Stimulated activated CD8-positive, alpha-beta memory T cell treated with anti-CD3 and anti-CD28 coated beads, Interleukin-2, amount 100 ng/mL, for 1 hour (primary cell): ENCODE measurements at places on chromosomes 4 and X.
A peak's percentile ranks its signal among the peaks of the same experiment; 100 is the strongest.

GRCh38 chr4:181078196-181078595 lies 1165.0 kb upstream of the TENM3 start:
- DNase-seq: no peak

DNA sequence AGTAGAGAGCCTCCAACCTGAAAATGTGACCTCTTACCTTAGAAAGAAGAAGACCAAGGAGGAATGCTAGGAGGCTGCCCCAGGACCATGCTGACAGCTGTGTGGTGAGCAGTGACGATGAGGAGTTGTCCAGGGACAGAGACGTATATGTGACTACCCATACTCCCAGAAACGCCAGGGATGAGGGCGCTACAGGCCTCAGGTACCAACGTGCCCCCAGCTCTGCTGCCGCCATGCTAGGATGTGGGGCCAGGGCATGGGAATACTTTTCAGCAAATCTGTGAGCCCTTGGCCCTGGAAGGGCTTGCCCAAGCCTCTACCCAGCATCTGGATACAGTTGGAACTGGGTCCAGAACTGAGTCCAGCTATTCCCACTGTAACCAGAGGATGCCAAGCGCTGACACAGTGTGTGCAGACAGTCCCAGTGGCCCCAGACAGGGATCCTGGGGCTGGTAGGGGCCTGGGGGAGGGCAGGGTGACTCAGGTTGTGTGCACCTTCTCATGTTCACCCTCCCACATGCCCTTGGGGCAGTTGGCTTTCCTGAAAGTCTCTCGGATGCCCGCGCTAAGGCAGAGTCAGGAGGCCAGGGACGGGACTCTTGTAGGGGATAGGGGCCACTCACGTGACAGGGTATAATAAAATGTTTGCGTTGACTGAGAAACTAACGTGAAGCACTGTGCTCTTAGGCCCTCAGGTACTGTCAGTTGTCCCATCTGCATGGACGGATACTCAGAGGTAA lies 23.9 kb upstream of the FAM193A start:
- DNase-seq: no peak

DNA sequence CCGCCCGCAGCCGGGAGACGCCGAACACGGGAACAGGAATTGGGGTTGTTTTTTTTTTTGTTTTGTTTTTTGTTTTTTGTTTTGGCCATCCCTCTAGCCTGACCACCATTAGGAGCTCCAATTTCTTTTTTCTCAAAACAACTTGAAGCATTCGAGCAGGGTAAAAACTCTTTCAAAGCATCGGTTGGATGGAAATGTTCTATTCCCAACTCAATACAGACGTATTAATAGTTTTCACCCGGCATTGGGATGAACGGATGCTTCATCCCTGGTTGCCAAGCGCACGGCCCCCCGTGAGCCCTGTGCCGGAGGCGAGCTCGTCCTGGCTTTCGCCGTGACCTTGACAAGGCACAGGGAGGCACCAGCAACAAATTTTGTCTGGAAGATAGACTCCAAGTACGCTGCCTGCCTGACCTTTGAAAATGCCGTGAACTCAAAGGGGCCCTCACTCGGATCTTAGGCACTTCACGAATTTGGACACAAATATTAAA lies 352 bp upstream of the MAP3K15 start:
- DNase-seq: no peak

- no peak for DNase-seq
Observed at GRCh38 chr4:124111922-124112321, 600.6 kb downstream of the ANKRD50 start.

DNA sequence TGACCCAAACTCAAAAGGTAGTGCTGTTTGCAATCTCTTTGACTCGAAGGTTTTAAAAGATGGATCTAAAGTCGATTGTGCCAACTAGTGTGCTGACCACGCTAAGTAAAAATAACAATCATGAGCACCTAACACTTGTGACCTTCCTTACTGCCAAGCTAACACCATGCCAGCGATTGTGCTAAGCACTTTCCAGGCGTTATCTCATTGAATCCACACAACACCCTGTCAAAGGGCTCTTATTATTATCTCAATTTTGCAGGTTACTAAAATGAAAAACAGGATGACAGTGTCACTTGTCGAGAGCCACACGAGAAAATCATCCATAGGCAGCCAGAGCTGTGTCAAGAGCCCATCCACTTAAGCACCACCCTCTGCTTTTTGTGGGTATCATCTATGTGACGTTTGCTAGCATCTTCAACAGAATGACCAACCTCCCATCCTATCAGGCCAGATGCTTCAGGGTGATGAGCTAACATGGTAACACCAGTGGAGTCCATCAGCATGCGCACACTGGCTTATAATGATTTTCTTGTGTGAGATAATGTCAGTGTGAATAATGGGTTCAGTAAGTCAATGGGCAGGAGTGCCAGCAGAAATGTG lies 893 bp upstream of the GAB3 start:
- DNase-seq: no peak

DNA sequence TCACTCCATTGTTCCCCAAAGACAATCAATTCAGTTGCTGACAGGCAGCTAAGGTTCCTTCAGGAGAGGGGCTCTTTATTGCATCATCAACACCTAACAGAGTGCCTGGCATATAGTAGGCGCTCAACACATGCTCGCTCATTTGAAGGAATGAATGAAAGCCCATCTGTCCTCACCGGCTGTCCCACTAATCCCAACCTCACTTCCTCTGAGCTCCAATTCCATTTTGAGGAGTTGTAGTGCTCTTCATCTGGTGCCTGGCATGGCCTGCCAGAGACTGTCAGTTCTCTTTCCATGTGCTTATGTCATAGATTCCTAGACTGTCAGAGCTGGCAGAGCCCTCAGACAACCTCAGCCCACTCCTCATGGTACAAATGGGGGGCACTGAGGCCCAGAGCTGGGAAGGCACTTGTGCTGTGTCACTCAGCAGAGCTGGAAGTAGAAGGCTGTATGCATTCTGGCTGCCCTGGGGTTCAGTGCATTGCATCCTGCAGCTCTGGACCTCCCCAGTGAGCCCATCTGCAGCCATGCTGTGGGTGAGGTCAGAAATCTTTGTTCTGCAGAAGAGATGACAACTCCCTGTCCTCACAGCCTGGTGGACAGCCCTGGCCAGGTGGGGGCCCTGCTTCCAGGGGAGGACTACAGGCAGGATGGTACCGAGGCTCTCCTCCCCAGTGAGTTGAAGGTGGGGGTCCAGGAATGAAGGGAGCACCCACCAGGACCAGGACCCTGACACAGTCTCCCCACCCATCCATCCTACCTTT lies 134.9 kb upstream of the PJA1 start:
- no peak for DNase-seq

GRCh38 chrX:46180258-46180687 lies 364.9 kb downstream of the ZNF674 start:
- no peak for DNase-seq

DNA sequence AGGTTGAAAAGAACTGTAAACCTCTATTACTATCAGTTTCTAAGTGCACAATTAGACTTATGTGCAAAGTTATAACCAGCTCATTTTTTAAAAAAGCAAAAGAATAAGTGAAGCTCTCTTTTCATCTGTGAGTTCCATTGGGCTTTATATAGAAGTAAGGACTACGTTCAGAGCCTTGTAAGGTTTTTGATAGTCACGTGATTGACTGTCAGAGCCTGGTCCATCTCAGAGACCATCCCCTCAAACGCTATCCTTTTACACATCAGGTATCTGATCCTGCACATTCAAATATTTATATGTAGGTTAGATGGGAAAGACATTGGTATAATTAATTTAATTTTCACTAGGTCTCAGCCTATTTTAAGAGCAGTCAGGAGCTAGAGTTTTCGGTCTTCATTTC lies 279.3 kb downstream of the INPP4B start:
- no peak for DNase-seq

DNA sequence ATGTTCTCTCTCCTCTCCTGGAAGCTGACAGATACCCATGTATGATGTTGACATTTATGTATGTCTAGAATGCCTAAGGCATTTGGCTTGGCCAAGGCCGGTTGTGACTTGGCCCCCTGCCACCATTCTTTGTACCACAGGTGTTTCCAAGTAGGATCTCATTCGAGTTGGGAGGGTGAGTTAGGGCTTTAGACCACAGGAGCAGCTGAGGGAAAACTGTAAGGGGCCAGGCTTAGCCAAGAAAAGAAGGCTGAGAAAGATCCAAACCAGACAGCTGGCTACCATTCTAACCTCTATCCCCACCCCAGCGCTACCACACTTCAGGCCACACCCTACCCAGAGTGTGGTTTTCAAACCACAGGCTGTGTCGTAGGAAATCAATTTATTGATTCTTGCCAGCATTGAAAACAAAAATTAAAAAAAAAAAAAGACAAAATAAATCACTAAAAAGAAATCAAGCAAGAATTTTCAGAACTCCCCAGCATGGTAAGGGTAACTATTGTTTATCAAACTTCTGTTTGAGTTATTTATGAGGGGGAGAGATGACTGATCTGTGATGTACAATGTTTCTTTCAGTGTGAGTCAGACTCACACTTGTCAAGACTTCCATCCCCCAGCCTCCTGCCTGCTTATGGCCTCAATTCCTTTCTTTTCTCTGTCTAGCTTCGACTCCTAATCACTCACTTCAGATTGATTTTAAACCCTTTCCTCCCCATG lies 9.9 kb downstream of the TMSB4X start:
- no peak for DNase-seq

GRCh38 chr4:32624943-32625603 lies 1904.9 kb downstream of the PCDH7 start:
- no peak for DNase-seq

DNA sequence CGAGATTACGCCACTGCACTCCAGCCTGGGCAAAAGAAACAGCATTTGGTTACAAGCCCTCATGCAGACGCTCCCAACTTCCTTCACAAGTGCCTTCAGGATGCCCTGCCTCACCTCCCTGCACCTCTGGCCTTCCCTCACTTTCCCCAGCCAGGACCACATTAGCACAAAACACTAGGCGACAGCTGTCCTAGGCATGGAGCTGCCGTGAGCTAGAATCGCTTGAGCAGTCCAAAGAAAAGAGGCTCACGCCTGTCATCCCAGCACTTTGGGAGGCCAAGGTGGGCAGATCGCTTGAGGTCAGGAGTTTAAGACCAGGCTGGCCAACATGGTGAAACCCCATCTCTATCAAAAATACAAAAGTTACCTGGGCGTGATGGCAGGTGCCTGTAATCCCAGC lies 15.8 kb downstream of the RNF212 start:
- DNase-seq: no peak

GRCh38 chr4:3047464-3048286 lies 26.7 kb downstream of the HTT-AS start:
- peak; percentile 40 for DNase-seq

DNA sequence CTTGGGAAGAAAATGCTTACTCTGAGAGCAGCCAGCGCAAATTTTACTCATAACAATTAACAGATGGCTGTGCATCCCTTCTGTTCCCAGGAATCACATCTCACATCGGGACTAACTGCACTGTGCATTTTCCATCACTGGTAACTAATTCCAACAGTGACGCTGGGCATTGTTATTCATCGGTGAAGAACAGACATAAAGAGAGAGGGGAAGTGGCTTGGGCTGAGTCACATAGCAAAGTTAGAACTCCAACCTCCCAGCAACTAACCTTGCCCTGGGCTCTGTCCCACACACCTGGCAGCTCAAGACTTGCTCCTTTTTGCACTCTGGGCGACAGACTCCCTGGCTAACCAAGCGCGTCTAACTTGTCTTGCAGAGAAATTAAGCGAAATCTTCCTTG lies 6.4 kb upstream of the LONRF3 start:
- no peak for DNase-seq

GRCh38 chr4:142164767-142165500 lies 528.6 kb downstream of the IL15 start:
- DNase-seq: no peak

GRCh38 chr4:37803348-37803973 lies 23.0 kb upstream of the PGM2 start:
- no peak for DNase-seq
